ENCODE measurements at places on chromosomes 3 and 15. TPM values are rescaled to one million over a fixed set of nuclear protein-coding genes. Genes with fewer than 3 reads are reported as not detected.

The TUSC7 gene
- total RNA-seq = not detected

The ANKRD34C gene
- total RNA-seq = not detected

The POLQ gene
- 0.13 TPM for total RNA-seq

The STXBP5L gene
- 0.94 TPM for total RNA-seq

The ANKRD63 gene
- not detected for total RNA-seq

The PEX5L gene
- not detected for total RNA-seq

The ISL2 gene
- total RNA-seq = 3.8 TPM

The PPM1L gene
- total RNA-seq = 48.8 TPM

The CHRM5 gene
- total RNA-seq = not detected

The ARNT2 gene
- total RNA-seq = 11.6 TPM

The SRP14 gene
- 290 TPM for total RNA-seq

The THAP10 gene
- 1.5 TPM for total RNA-seq

The CRBN gene
- total RNA-seq = 111 TPM

The WDR76 gene
- total RNA-seq = 9.2 TPM

The P2RY12 gene
- total RNA-seq = 7.8 TPM

The VGLL3 gene
- total RNA-seq = 43.3 TPM

GRCh38 chr3:57069503-57069902, 9.0 kb downstream of the SPATA12 start:
- no peak for ATAC-seq

- ATAC-seq = no peak
Measured at GRCh38 chr3:111045564-111045963, 26.1 kb upstream of the NECTIN3 start.

DNA sequence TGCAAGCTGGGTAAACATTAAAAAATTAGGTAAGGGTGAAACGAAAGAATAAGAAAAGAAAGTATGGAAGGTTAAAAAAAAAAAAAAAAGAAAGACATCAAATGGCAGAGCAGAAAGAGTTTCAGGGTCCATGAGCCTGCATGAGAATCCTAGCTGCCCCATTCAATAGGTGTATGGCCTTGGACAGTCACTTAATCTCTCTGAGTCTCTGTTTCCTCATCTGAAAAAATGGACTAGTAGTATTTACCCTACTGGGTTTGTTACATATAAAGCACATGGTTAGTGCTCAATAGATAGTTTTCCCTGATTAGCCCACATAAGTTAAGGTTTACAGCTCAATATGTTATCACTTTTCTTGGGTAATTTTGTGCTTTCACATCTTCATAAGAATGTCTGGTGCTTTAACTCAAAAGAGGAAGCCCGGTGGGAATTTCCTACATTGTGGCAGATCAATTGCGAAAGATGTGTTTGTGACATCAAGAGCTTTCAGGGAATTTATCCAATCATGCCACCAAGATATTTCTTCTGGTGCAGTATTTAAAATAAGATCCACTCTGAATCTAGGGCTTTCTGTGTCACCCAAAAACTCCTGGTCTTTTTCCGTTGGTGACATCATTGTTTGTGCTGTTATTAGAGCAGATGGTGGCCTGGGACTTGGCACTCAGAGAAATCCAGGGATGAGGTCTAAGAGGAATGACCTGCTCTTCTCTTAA, 57.2 kb upstream of the UBE2E1 start:
- peak; percentile 19 for ATAC-seq

- no peak for ATAC-seq
Measured at GRCh38 chr15:65953622-65954021, 84.3 kb downstream of the RAB11A start.

DNA sequence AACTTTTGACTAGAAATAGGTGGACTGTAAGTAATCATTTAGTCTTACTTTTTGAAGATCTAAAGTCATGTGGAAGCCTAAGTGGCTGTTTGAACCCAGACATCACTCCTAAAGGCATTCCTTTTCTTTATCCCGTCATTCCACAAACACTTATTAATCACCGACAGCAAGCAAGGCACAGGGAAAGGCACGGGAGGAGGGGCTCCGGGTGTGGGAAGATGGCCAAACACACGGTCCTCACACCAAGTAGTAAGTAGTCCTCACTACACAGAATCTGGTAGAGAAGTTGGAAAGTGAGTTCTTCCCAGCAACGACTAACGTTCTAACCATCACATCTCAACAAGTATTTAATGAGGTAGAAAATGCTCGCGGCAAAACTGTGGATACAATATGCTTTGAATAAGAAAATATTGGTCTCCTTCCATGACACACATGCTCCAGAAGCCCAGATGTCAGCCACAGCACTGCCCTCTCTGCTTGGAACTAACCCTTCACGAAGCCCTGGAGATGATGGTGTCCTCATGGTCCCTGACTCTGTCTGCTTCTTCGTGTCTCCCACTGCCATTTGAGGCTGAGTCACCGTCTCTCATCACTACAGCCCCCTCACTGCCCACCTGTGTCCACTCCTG, 202.2 kb downstream of the OPA1 start:
- ATAC-seq = no peak

DNA sequence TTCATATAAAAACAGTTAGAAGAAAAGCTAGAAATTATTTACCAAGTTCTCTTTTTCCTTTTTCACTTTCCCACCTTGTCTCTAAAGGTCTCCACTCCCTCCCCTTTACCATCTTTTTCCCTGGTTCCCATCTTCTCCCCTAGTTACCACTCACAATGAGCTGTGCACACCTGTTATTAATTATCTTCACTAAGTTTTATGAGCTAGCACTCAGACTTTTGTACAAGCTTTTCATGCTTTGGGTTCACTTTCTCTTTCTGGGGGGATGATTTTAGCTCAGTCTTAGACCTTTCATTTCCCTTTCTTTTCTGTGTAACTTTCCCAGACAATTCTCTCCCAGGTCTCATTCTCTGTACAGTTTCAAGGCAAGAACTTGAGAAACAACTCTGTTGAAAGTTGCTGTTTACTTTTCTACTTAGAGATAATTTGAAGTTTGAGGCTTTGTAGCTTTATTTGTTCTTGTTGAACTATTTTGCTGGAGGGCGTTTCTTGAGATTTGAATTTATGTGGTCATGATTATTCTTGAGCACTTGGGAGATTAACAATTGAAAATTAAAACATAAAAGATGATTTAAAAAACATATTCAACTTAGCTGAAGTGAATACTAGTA, 24.0 kb upstream of the AADAC start:
- no peak for ATAC-seq

GRCh38 chr15:76844096-76844495, 61.0 kb downstream of the SCAPER start:
- no peak for ATAC-seq

GRCh38 chr3:189301479-189301878, 129.7 kb downstream of the TPRG1 start:
- no peak for ATAC-seq

GRCh38 chr15:88894348-88894818, 961 bp downstream of the HAPLN3 start:
- ATAC-seq = peak; percentile 26

DNA sequence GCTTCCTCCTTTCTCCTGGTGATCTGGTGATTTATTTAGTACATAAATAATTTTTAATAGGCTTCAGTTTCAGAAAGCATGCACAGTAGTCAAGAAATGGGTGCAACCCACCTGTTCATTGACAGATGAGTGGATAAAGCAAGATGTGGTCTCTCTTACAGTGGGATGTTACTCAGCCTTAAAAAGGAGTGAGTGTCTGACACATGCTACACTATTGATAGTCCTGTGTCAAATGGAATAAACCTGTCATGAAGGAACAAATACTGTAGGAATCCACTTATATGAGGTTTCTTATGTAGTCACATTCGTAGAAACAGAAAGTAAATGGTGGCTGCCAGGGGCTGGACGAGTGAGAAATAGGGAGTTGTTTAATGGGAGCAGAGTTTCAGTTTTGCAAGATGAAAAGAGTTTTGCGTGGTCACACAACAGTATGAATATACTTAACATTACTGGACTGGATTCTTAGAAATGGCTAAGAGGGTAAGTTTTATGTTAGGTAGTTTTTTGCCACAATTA, 56.0 kb upstream of the PPARG start:
- ATAC-seq = no peak

DNA sequence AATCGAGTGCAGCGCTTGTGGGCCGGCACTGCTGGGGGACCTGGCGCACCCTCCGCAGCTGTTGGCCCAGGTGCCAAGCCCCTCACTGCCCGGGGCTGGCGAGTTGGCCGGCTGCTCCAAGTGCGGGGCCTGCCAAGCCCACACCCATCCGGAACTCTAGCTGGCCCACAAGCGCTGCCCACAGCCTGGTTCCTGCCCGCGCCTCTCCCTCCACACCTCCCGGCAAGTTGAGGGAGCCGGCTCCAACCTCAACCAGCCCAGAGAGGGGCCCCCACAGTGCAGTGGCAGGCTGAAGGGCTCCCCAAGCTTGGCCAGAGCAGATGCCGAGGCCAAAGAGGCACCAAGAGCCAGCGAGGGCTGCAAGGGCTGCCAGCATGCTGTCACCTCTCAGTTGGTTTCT, 73.4 kb downstream of the PLXNA1 start:
- no peak for ATAC-seq

- ATAC-seq = no peak
Measured at GRCh38 chr3:61985020-61985419, 388.3 kb downstream of the FEZF2 start.

- ATAC-seq = no peak
Measured at GRCh38 chr15:64096668-64097384, 1.0 kb downstream of the SNX1 start.

DNA sequence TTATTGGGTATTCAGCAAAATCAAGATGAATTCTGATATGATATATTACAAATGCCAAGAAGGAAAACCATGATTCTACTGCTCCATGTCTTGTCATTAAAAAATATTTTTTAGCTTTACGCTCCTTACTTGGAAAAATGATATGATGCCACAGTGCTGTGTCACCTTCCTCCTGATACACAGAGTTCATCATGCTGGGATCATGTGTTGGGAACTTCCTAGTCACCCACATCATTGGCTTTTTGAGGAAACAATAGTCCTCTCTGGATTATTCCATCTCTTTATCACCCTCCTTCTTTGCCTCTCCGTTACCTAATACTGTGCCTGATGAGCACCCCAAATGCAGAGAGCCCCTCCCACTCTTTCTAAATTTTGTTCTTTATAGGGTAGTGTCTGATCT, 94.3 kb upstream of the PFN2 start:
- no peak for ATAC-seq

- ATAC-seq = no peak
Measured at GRCh38 chr3:33940149-33940548, 141.7 kb downstream of the PDCD6IP start.

DNA sequence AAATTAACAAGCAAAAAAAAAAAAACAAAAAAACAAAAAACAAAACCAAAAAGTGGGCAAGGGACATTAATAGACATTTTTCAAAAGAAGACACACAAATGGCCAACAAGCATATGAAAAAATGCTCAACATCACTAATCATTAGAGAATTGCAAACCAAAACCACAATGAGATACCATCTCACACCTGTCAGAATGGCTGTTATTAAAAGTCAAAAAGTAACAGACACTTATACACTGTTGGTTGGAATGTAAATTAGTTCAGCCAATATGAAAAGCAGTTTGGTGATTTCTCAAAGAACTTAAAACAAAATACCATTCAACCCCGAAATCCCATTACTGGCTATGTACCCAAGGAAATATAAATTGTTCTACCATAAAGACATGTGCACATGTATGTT, 222.4 kb upstream of the CD96 start:
- no peak for ATAC-seq

GRCh38 chr3:8645712-8646111, 1.1 kb upstream of the SSUH2 start:
- no peak for ATAC-seq

DNA sequence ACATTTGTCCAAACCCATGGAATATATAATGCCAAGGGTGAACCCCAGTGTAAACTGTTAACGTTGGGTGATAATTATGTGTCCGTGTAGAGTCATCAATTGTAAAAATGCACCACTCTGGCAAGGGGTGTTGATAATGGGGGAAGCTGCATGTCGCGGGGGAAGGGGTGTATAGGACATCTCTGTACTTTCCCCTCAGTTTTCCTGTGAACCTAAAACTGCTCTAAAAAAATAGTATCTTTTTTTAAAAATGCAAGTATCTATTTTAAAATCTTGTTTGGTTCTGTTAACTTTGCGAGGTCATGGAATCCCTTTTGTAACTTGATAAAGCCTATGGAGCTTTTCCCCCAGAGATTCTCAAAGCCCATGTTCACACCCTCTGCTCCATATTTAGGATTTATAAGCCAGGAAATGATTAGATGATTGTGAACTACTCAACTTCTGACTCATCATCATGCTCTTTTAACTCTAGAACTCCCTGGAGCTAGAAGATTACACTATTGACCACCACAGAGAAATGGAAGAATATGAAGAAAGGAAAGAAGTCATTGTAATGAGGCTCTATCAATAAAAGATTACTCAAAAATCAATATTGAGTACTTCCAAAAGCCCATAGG, 56.1 kb upstream of the C3orf49 start:
- ATAC-seq = no peak

GRCh38 chr3:197103766-197104165, 74.1 kb upstream of the MELTF start:
- no peak for ATAC-seq

GRCh38 chr3:39021029-39021428, 30.7 kb downstream of the SCN11A start:
- ATAC-seq = no peak

- no peak for ATAC-seq
Measured at GRCh38 chr15:89303986-89304385, 30.6 kb downstream of the POLG start.

- ATAC-seq = no peak
Measured at GRCh38 chr3:73964818-73965217, 340.1 kb upstream of the PDZRN3 start.

GRCh38 chr15:73569361-73569760, 63.8 kb downstream of the NPTN start:
- ATAC-seq = no peak

DNA sequence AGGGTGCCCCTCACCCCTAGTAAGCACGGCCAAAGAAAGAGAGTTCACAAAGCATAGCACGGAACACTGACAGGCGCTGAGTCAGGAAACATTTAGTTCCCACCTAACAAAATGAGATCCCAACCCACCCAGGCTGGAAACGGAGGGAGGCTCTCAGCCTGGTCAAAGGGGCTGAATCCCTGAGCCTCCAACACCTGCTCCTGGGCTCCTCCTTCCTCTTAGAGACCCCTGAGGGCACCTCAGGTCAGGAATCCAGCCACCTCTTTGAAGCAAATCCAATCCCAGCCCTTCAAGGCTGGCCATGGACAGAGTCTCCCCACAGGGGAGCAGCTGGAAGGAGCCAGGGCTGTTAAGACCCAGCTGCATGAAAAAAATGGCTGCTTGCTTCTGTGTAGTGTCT, 154.4 kb upstream of the HES1 start:
- no peak for ATAC-seq

DNA sequence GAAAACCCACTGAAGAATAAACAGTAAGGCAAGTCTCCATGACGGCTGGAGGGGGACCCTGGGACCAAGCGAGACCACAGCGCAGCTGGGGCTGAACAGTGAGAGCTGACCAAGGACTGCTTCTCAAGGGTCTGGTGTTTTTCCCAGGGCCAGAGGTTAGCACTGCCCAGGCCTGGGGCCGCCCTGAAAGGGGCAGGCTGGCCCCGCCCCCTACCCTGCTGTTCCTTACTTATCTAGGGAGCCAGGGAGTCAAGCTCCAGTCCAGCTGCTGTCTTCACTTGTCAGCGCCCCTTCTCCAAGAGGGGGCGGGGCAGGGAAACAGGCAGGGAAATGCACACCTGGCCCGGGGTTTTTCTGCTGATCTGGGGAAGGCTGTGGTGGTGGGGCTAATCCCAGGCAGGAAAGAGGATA, 51.6 kb upstream of the HACD2 start:
- ATAC-seq = no peak

Measured in gastroesophageal sphincter (tissue), 4 donors.